ENCODE measurements at places on chromosomes 5 and 9.

- DNase-seq, result no peak
Measured at GRCh38 chr5:39835371-39835770, 410.6 kb upstream of the DAB2 start.

- no peak for DNase-seq
Measured at GRCh38 chr5:73764996-73765395, 139.0 kb downstream of the ARHGEF28 start.

GRCh38 chr9:135536216-135536615 lies 9.7 kb upstream of the OBP2A start:
- DNase-seq, result peak; percentile 66

DNA sequence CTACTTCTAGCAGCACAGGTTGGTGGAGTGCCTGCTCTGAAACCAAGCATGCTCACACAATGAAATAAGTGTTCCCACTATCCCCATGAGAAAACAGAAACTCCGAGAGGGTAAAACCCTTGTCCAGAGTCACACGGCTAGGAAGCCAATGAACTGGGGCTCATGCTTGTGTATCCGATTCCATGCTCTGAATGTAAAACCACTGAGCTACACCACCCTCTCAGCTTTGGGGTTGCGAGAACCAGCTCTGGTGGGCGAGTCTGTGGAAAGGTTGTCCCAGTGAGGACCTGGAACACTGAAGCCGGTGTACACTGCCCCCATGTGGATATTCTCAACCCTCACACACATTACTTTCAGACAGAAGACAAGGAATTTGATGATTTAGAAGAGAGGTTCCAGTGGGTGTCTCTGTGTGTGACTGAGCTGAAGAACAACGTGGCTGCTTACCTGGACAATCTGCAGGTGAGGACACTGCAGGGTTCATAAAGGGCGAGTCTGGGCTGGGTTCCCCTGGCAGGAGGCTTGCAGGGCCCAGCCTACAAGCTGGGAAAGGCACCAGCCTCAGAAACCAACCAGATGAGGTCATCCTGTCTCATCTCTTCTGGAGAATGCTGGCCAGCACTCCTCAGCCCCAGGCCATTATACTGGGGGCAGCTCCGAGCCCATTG lies 37.4 kb downstream of the ARHGEF37 start:
- peak; percentile 50 for DNase-seq

- no peak for DNase-seq
Measured at GRCh38 chr5:56045469-56045868, 50.7 kb upstream of the IL6ST start.

GRCh38 chr5:154164249-154164581 lies 26.3 kb upstream of the GALNT10 start:
- no peak for DNase-seq

- no peak for DNase-seq
Measured at GRCh38 chr9:18821788-18822187, 211.2 kb downstream of the SAXO1 start.

- no peak for DNase-seq
Measured at GRCh38 chr5:149999866-150000255, 593 bp downstream of the TIGD6 start.

DNA sequence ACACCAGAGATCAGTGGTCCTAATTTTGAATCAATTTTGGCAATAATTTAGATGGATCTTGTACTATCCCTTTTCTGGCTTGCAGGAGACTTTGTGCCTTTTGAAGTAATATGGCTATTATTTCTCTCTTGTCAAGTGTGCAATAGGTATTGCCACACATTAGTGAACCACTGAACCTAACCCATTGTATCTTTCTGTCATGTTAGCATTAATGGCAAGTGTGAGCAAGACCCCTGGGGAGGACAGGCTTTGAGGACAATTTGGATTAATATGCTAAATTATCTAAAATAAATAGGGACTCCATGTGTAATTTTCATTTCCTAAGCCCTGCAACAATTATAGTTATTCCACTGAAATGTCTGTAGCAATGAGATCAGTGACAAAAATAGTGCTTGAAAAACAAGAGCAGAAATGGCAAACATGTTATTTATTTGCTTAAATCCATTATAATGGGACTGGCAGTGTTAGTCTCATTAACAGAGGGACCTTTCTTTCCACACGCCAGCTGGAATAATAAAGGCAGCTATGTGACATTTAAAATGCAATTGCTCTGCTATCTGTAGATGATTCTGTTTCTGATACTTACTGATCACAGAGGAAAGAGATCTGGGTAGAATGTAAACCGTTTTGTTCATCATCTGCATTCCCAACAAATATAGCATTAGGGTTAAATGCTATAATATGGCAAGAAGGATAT lies 753.3 kb upstream of the ZNF608 start:
- no peak for DNase-seq

GRCh38 chr5:179348011-179348530 lies 2.8 kb upstream of the ADAMTS2 start:
- DNase-seq, result no peak

GRCh38 chr5:133458435-133458834 lies 153.9 kb downstream of the FSTL4 start:
- no peak for DNase-seq

- DNase-seq, result no peak
Measured at GRCh38 chr5:118611332-118611945, 376.9 kb downstream of the DTWD2 start.

GRCh38 chr5:3963652-3964051 lies 368.0 kb downstream of the IRX1 start:
- DNase-seq, result no peak

DNA sequence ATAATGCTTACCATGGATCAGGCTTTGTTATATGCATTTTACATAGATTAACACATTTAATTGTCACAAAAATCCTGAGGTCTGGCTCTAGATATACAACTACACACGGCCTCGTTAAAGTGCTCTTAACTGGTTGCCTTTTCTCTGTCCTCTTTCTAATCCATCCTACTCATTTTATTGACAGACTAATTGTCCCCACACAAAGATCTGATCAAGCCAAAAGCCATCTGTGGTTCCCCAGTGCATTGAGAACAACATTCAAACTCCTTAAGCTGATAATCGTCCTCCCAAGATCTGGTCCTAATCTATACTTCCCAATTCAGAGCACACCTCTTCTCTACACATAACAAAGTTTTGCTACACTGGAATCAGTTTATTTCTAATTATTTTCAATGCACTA lies 23.9 kb upstream of the PPP2R2B start:
- no peak for DNase-seq

DNA sequence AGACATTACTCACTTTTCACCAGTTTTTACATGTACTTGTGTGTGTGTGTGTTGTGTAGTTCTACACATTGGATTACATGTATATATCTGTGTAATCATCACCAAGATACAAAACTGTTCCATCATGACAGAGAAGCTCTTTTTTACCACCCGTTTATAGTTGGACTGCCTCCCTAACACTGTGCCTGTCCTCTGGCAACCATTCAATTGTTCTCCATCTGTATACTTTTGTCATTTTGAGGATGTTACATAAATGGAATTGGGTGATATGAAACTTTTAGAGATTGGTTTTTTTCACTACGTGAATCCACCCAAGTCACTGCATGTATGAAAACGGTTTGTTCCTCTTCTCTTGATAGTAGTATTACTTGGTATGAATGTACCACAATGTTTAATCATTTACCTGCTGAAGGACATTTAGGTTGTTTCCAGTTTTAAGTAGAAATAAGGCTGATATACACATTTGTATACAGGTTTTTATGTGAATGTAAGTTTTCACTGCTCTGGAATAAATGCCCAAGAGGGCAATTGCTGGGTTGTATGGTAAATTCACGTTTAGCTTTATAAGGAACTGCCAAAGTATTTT lies 126.2 kb downstream of the MAPKAP1 start:
- no peak for DNase-seq

DNA sequence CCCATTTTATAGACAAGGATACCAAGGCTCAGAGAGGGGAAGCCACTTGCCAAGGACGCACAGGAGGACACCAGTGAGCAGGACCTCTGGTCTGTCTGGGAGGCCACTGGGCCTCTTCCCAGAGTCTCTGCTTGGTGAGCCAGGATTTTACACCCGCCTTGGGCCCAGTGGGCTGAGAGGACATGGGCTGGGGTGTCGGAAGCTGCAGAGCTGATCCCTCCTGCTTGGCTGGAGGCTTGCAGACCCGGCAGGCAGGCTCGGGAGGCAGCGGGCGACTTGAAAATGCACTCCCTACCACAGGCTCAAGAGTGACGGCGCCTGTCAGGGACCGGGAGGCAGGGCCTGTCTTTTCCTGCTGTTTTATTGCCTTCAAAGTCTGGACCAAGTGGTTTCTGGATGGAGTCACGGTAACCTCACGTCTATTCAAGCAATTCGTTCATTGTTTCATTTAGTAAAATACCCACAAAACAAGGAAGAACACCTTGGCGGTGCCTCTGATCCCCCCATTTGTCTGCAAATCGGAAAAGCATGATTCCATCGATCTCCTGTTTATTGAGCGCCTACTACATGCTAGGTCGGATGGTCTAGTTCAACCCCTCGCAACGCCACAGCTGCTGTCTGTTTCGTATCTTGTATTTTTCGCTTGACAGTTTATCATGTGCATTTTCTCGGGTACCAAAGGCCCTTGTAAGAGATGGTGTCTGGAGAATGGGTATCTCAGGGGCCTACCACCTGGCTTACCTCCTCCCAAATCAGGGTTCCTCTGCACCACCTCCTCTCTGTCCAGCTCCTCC lies 108.1 kb upstream of the IER5L start:
- DNase-seq, result no peak

DNA sequence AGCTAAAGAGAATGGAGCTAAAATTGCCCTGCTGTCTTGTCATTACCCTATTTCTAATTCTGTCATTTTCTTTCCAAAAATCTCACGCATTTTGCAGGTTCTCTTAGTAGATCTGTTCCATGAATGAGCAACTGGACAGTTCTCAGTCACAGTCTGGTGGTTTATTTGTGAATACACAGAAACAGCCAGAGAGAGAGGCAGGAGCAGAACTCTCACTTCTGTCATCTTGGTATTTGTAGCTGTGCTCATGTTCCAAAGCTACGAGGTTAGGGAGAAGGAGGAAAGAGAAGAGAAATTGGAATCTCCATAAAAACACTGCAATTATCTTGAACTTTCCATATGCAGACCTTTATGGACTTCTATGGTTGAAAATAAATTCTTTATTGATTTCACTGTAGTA lies 118.0 kb upstream of the OR13F1 start:
- no peak for DNase-seq

DNA sequence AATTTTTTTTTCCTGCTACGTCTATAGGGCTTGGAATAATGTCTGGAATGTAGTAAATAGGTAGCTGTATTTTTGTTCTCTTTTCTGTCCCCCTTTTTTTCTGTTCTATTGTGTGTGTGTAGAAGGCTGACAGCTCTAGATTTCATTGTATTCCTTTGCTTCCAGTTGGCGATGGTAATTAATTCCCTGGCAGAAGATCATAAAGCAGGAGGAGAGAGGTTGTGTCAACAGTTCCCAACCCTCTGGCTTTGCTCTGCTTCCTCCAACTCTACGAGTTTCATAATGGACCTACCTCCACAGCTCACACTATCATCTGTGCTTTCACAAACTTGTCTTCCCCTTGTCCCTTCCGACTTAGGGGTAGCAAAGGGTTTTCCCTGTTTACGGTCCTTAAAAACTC lies 117.9 kb upstream of the CDH18 start:
- no peak for DNase-seq

- no peak for DNase-seq
Measured at GRCh38 chr9:77291714-77292113, 114.4 kb downstream of the VPS13A start.

GRCh38 chr5:141686648-141687416 lies 4.8 kb upstream of the ARAP3 start:
- DNase-seq, result no peak

- DNase-seq, result no peak
Measured at GRCh38 chr9:115367780-115368525, 250.0 kb upstream of the TNC start.

DNA sequence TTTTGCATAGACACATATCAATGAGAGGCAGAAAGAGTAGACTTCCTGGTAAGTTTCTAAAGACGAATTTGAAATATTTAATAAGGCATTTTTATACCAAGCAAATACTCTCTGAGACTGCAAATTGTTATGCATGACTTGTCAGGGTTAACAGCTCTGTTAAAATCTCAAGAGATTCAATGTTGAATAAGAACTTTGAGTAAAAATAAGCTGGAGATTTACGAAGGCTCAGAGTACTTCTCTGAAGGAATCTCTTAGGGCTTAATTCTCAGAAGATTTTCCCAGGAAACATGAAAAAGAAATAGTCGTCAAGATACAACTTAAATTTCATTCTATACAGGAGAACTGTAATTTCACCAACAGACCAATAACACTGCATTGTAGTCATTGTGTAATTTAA lies 259.4 kb downstream of the CDH18 start:
- no peak for DNase-seq

GRCh38 chr5:37831821-37832534 lies 7.9 kb downstream of the GDNF start:
- no peak for DNase-seq

- DNase-seq, result peak; percentile 88
Measured at GRCh38 chr9:137550231-137550621, at the start of gene PNPLA7. TSS of gene PNPLA7 (minus strand) at chr9:137550402. CDS start at chr9:137550197, 205 bp downstream.
